Fibroblast of skin of scalp (primary cell): ENCODE measurements at places on chromosomes 2 and 18.

DNA sequence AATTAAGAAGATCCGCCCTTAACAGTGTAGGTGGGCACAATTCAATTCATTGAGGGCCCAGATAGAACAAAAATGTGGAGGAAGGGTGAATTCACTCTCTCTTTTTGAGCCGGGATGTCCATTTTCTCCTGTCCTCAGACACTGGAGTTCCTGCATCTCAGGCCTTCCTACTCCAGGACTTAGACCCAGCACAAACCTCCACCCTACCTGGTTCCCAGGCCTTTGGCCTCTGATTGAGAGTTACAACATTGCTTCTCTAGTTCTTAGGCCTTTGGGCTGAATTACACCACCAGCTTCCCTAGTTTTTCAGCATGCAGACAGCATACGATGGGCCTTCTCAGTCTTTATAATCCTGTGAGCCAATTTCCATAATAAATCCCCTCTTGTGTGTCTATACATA is 87.8 kb upstream of the TMEM17 start:
- DNase-seq, result no peak

DNA sequence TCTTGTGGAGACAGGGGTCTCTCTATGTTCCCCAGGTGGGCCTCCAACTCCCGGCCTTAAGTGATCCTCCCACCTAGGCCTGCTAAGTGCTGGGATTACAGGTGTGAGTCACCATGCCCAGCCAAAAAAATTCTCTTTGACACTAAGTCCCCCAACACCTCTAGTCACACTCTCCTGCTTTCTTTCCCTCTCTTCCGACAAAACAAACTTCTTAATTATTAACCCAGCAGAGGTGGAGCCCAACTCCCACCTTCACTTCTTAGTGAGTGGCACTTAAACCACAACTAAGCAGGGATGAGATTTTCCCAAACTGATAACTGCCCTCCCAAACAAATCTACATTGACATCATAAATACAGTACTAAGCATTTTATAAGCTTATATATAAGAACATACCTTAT is 60.5 kb upstream of the PMAIP1 start:
- no peak for DNase-seq

- peak; percentile 71 for DNase-seq
Measured at GRCh38 chr2:84495539-84496146, 20.7 kb upstream of the DNAH6 start.

GRCh38 chr2:121965661-121966060 is 210.2 kb downstream of the TSN start:
- DNase-seq, result no peak

GRCh38 chr2:108893277-108893676 is 95.7 kb downstream of the EDAR start:
- no peak for DNase-seq
